Hepatocyte (in vitro differentiated cells): ENCODE measurements at places on chromosomes 16 and 17. TPM values are rescaled to one million over a fixed set of nuclear protein-coding genes. Genes with fewer than 3 reads are reported as not detected.
A peak's percentile ranks its signal among the peaks of the same experiment; 100 is the strongest.

The ASGR1 gene
- total RNA-seq = 59.6 and 74.0 TPM in 2 replicates

The CACNG5 gene
- not detected in 2 replicates for total RNA-seq

The SLFN11 gene
- total RNA-seq = 6.3 and 8.3 TPM in 2 replicates

The IL34 gene
- 2.2 TPM in 2 replicates for total RNA-seq

The NPIPA2 gene
- 0.20 TPM in 1 of 2 replicates, not detected in the other for total RNA-seq

The TPSB2 gene
- total RNA-seq = not detected in 2 replicates

The RASD1 gene
- 23.5 and 24.0 TPM in 2 replicates for total RNA-seq

DNA sequence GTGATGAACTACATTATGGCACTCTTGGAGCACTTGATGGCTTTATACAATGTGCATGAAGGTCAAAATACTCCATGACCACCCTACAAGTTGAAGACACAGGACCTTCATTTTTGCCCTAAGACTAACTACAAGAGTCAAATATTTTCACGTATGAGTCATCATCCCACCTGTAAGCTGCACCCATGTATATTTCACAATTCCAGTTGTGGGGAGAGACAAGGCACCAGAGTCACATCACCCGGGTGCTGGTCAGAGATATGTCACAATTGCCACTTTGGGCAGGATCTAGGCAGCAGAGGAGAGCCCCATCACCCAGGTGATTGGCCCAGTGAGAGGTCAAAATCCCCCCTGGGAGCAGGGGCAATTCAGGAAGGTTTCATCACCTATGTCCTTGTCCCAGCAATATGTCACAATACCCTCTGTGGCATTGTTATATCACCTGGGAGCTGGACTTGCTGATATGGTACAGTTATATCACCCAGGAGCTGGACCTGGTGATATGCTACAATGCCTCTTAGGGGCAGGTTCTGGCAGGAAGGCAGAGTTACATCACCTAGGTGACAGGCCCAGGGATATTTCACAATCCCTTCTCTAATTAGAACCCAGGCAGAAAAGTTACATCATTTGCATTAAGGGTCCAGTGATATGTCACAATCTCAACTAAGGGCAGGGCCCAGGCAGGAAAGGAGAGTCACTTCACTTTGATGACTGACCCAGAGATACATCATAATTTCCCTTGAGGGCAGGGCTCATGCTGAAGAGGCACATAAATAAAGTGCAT lies 1839.2 kb downstream of the TP53TG3F start:
- H3K4me1 ChIP-seq = no peaks in the 10 kb centered on the region
- no peak overlapping the region for H3K4me3 ChIP-seq
- H3K36me3 ChIP-seq = no peaks in the 10 kb centered on the region
- H3K27ac ChIP-seq = no peak overlapping the region

GRCh38 chr16:4659363-4660353 lies 33.7 kb upstream of the NUDT16L1 start:
- H3K4me1 ChIP-seq = peaks cover 6% of the 10 kb centered on the region
- no peaks in the 10 kb centered on the region for H3K27me3 ChIP-seq
- H3K27ac ChIP-seq = no peak overlapping the region
- H3K4me3 ChIP-seq = no peak overlapping the region
- H3K36me3 ChIP-seq = no peaks in the 10 kb centered on the region

GRCh38 chr17:28194382-28194781 lies 124.6 kb upstream of the TMEM97 start:
- H3K27ac ChIP-seq = no peak overlapping the region
- no peak overlapping the region for H3K4me3 ChIP-seq
- no peaks in the 10 kb centered on the region for H3K36me3 ChIP-seq
- no peak for DNase-seq
- H3K4me1 ChIP-seq = peaks cover 6% of the 10 kb centered on the region

GRCh38 chr17:31156326-31156725 lies 61.5 kb downstream of the NF1 start:
- no peaks in the 10 kb centered on the region for H3K27me3 ChIP-seq
- no peaks in the 10 kb centered on the region for H3K36me3 ChIP-seq
- DNase-seq = no peak
- H3K27ac ChIP-seq = no peak overlapping the region
- no peak overlapping the region for H3K4me3 ChIP-seq
- no peaks in the 10 kb centered on the region for H3K4me1 ChIP-seq

- H3K4me1 ChIP-seq = no peaks in the 10 kb centered on the region
- H3K36me3 ChIP-seq = no peaks in the 10 kb centered on the region
- H3K27me3 ChIP-seq = no peaks in the 10 kb centered on the region
- no peak overlapping the region for H3K27ac ChIP-seq
- no peak overlapping the region for H3K4me3 ChIP-seq
Measured at GRCh38 chr17:75652341-75652740, 14.6 kb downstream of the RECQL5 start.

- no peaks in the 10 kb centered on the region for H3K27me3 ChIP-seq
- no peak overlapping the region for H3K27ac ChIP-seq
- H3K4me3 ChIP-seq = no peak overlapping the region
- H3K4me1 ChIP-seq = no peaks in the 10 kb centered on the region
Measured at GRCh38 chr17:76940295-76940694, 72.1 kb downstream of the MGAT5B start.

- H3K4me1 ChIP-seq = peaks cover 17% of the 10 kb centered on the region
- H3K27me3 ChIP-seq = no peaks in the 10 kb centered on the region
- H3K4me3 ChIP-seq = no peak overlapping the region
- no peaks in the 10 kb centered on the region for H3K36me3 ChIP-seq
- no peak overlapping the region for H3K27ac ChIP-seq
Measured at GRCh38 chr17:7912927-7913524, 3.1 kb downstream of the RNF227 start.

DNA sequence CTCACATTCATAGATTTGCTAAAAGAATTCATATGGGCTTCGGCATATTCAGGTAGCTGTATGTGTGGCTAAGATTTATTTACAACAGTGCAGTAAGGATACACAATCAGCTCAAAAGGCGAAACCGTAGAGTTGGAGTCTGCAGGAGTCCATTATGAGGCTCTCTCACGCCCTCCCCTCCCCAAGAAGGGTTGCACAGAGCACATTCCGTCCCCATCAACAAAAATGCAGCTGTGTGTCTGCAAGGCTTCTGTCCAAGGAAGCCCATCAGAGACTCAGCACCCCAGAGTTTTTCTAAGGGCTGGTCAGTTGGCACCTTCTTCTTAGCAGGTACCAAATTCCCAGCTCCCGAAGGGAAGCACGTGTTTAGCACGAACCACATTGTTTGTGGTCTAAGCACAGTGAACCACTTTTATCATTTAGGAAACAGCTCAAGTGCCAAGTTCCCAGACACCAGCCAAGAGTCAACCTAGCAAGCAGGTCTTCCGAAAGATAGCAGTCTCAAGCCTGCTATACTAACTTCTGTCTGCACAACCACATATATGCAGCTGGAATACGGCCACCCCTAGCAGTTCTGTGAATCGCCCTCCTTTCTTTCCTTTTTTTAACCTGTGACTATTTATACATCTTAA lies 28.5 kb upstream of the MEAK7 start:
- H3K4me3 ChIP-seq = no peak overlapping the region
- H3K27ac ChIP-seq = peak overlapping the region; percentile 75
- DNase-seq = no peak

- no peak for DNase-seq
- no peaks in the 10 kb centered on the region for H3K27me3 ChIP-seq
- H3K27ac ChIP-seq = no peak overlapping the region
- H3K4me1 ChIP-seq = peaks cover 18% of the 10 kb centered on the region
- no peak overlapping the region for H3K4me3 ChIP-seq
Measured at GRCh38 chr16:12311877-12312276, 335.3 kb downstream of the SNX29 start.

- DNase-seq = no peak
- no peak overlapping the region for H3K4me3 ChIP-seq
- H3K4me1 ChIP-seq = peaks cover 16% of the 10 kb centered on the region
- H3K27me3 ChIP-seq = peaks cover 29% of the 10 kb centered on the region
- H3K27ac ChIP-seq = no peak overlapping the region
- H3K36me3 ChIP-seq = no peaks in the 10 kb centered on the region
Measured at GRCh38 chr17:36923814-36924221, 13.5 kb upstream of the LHX1 start.

DNA sequence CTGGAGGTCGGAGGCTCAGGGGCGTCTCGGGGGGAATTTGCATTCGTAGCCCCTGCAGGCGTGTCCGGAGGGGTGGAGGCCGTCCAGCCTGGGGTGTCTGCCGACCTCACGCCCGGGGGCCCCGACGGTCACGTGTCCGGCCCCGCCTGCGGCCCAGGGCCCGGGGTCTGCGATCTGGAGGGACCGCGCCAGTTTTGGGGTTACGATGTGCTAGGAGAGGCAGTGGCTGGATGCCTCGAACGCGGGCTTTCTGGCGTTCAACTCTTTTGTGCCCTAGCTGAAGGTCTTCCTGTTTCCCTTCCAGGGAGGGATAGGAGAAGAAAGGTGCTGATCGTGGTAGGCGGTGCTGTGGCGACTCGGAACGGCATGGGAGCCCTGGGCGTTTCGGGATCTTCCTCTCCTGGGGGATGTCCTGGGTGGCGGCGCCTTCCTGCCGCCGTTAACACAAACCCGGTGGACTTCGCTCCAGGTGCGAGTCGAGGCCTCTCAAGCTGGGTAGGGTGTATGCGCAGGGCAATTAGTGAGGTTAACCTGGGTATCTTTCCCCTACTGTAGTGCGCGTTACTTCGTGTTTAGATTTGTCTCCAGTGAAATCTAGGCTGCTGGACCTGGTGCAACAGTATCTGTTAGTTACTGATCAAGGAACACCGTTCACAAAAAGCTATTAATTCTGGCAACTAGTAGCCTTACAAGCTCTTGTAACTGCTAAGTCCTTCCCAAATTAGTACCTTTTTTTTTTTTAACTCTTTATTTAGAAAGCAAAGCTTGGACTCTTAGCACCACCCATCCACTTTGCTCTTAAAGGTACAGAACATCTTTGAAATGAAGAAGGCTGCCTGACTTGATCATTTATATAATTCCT lies 1.3 kb downstream of the AKAP1 start:
- DNase-seq = peak; percentile 79

DNA sequence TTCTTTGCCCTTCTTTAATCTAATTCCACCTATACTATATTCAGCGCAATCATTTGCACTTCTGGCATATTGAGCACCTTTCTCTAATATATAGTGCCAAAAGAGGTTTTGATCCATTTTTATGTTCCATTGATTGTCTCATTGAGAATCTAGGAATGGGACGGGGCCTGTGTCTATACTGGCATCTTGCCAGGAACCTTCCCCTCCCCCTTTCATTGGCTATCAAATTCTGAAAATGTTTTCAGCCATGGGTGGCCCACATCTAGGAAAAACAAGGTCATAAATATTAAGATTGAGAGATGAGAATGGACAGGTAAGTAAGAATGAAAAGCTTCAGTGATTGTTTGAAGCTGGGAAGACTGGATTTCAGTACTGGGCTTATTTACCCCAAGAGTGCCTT lies 159.9 kb downstream of the FTO start:
- no peaks in the 10 kb centered on the region for H3K36me3 ChIP-seq
- H3K27ac ChIP-seq = no peak overlapping the region
- H3K4me1 ChIP-seq = no peaks in the 10 kb centered on the region

DNA sequence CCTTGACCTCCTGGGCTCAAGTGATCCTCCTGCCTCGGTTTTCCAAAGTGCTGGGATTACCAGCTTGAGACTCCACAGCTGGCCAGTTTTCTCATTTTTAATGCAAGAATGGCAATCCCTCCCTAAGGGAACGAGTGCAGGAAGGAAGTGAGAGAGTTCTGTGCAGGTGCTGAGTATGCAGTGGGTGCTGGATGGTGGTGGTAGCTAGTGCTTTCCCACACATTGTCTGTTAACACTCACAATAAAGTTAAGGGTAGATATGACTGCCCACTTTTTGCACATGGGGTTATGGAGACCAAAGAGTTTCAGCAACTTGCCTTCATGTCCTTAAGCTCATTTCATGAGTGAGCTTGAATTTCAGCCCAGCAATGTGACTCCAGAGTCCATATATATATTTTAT lies 18.5 kb downstream of the RGS9 start:
- no peak for DNase-seq
- no peak overlapping the region for H3K4me3 ChIP-seq
- no peaks in the 10 kb centered on the region for H3K27me3 ChIP-seq
- no peaks in the 10 kb centered on the region for H3K4me1 ChIP-seq
- H3K36me3 ChIP-seq = no peaks in the 10 kb centered on the region
- H3K27ac ChIP-seq = no peak overlapping the region

DNA sequence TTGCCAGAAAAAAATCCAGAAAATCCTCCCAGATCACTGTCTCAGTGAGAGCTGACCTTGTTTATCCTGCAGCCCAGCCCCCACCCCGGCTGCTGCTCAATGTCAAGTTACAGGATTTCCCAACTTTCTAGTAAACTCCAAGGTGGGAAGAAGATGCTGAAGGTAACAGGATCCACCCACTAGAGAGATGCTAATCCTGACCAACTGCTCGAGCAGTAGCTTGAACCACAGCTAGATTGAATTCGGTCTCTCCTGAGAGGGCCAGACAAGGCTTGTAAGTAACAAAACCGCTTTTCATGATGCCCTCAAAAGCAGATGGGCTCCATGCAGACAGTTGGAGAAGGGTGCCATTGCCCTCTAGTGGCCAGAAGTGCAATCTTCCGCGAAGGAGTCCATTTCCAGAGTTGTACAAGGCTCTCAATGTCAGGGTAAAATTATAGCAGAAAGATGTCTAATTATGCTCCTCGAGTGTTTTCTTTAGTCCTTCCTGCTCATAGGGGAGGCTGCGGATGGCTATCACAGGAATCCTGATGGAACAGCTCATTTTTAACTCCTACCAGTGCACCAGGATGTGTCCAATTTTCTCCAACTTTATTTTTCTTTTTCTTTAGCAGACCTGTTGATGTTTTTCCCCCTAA lies 3.9 kb downstream of the CDH11 start:
- no peaks in the 10 kb centered on the region for H3K36me3 ChIP-seq
- H3K4me1 ChIP-seq = peaks cover 28% of the 10 kb centered on the region
- H3K27ac ChIP-seq = peak overlapping the region; percentile 99
- peaks cover 7% of the 10 kb centered on the region for H3K27me3 ChIP-seq
- H3K4me3 ChIP-seq = peak overlapping the region; percentile 17

- no peak overlapping the region for H3K27ac ChIP-seq
- no peaks in the 10 kb centered on the region for H3K27me3 ChIP-seq
- no peak overlapping the region for H3K4me3 ChIP-seq
Measured at GRCh38 chr16:50781518-50781917, 39.6 kb downstream of the CYLD start.

DNA sequence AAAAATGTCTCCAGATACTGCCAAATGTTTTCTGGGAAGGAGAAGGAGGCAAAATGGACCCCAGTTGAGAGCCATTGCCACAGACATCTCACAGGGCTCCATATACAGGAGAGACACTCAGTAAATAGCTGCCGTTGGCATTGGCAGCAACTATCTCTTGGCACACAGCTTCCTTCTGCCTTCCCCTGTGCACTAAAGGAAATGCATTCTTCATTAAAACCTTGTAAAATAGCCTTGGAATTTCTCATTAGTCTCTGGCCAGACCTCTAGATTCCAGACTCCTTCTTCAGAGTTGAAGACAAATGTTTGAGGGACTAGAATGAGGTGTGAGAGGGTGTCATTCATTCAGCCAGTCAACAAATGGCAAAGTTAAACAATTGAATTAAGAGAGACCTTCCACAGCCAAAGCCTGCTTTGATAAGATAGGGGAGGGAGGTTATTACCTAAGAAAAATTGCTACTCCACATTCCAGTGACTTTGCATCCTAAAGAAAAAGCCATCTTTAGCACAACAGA lies 223.9 kb upstream of the HS3ST3A1 start:
- no peaks in the 10 kb centered on the region for H3K27me3 ChIP-seq
- H3K4me1 ChIP-seq = no peaks in the 10 kb centered on the region
- no peaks in the 10 kb centered on the region for H3K36me3 ChIP-seq
- H3K4me3 ChIP-seq = no peak overlapping the region
